MCF 10A (cell line): ENCODE measurements at places on chromosomes 16 and 17. TPM values are rescaled to one million over a fixed set of nuclear protein-coding genes. Genes with fewer than 3 reads are reported as not detected.

ZMYND15 gene
- 1.3 and 1.8 TPM in 2 replicates for total RNA-seq

DNA sequence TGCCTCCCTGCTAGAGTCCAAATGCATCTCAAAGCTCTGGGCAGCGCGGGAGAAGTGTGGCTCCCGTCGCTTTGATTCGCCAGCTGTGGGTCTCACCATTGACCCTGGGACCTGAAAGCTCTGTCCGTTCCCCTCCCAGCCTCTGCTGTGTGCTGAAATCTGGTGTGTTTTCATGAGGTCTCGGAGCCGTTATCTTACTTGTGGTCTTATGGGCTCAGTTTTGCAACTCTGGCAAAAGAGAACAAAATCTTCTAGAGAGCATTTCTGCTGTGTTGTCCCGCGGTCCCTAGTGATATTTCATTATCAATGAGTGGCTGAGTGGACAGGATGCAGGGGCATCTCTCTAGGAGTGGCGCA lies 13.3 kb downstream of the CRISPLD2 start:
- peaks cover 19% of the 10 kb centered on the region for H3K4me1 ChIP-seq
- no peak for DNase-seq
- H3K36me3 ChIP-seq = peaks cover 6% of the 10 kb centered on the region
- H3K27ac ChIP-seq = no peak overlapping the region

GRCh38 chr17:10238661-10239060 lies 40.3 kb upstream of the GAS7 start:
- H3K27me3 ChIP-seq = no peaks in the 10 kb centered on the region
- H3K4me1 ChIP-seq = no peaks in the 10 kb centered on the region
- H3K36me3 ChIP-seq = no peaks in the 10 kb centered on the region
- DNase-seq = no peak
- H3K4me3 ChIP-seq = no peak overlapping the region
- H3K27ac ChIP-seq = no peak overlapping the region

GRCh38 chr17:56269556-56270389 lies 116.5 kb downstream of the ANKFN1 start:
- H3K27me3 ChIP-seq = no peaks in the 10 kb centered on the region
- no peaks in the 10 kb centered on the region for H3K4me1 ChIP-seq
- no peak overlapping the region for H3K4me3 ChIP-seq
- no peaks in the 10 kb centered on the region for H3K36me3 ChIP-seq
- no peak overlapping the region for H3K27ac ChIP-seq
- no peak for DNase-seq

DNA sequence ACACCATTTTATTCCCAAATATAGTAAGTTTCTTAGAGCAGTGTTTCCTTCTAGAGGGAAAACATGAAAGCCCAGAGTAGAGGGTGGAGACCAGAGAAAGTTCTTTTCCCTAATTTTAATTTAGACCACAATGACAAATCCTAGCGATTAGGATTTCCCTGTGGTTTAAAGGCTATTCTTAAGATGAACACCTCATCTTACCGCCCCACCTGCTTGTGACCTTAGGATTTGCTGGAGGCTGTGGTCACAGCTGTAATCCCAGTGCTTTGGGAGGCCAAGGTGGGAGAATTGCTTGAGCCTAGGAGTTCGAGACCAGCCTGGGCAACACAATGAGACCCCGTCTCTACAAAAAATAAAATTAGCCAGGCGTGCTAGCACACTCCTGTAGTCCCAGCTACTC lies 51.1 kb downstream of the GPRC5B start:
- no peaks in the 10 kb centered on the region for H3K27me3 ChIP-seq
- no peak overlapping the region for H3K27ac ChIP-seq
- H3K36me3 ChIP-seq = no peaks in the 10 kb centered on the region
- DNase-seq = no peak
- no peaks in the 10 kb centered on the region for H3K4me1 ChIP-seq
